Lung (tissue), 17 donors: ENCODE measurements at places on chromosomes 1 and 21. TPM values are rescaled to one million over a fixed set of nuclear protein-coding genes. Genes with fewer than 3 reads are reported as not detected.

DNA sequence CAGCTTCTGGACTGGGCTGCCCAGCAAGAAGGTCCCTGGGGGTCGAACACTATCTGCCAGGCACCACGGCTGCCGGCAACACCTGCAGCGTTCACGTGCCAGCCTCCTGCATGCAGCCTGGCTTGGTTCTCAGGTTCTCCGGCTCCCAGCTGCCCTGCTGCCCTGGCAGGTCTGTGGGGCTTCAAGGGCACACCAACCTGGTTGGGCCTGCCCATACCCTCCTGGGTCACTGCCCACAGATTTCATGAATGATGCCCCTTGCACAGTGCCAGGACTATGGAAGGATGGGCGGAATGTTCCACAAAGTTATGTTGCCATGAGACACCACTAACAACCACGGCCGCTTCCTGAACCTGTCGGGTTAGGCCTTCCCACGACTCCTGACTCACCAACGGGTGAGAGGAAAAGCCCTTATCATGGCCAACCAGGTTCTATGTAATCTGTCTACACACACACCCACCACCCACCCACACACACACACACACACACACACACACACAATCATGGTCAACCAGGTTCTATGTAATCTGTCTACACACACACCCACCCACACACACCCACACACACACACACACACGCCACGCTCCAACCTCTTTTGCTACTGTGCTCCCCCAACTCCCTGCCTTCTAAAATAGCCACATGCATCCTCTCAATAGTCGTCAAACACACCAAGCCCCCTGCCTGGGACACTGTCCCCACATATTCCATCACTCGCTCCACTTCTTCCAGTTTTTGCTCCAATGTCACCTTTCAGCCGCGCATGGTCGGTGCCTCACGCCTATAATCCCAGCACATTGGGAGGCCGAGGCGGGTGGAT is 32.2 kb downstream of the HSPG2 start:
- peak; percentile 41 for DNase-seq

DNA sequence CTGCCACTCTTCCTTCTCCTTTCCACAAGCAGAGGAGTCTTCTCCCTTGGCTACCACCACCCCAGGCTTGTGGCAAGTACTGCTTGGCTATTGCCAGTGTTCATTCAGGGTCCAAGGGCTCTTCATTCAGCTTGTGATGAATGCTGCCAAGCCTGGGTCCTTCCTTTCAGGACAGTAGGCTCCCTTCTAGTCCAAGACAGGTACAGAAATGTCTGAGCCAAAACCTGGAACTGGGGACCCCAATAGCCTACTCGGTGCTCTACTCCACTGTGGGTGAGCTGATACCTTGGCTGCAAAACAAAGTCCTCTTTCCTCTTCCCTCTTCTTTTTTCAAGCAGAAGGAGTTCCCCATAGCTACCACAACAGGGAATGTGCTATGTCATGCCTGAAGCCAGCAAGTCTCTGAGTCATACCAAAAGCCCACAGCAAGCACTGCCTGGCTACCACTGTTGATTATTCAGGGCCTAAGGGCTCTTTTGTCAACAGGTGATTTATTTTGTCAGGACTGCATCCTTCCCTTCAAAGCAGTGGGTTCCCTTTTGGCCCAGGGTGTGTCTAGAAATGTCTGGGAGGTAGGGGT is 268.9 kb downstream of the HHAT start:
- DNase-seq = no peak

GRCh38 chr1:65055747-65056146 is 89.4 kb upstream of the JAK1 start:
- no peak for DNase-seq

- no peak for DNase-seq
Observed at GRCh38 chr1:116489231-116489697, 81.6 kb downstream of the CD58 start.

GRCh38 chr1:48285525-48285924 is 63.0 kb downstream of the SLC5A9 start:
- no peak for DNase-seq

The OR2M3 gene
- total RNA-seq = not detected

The GSTM1 gene
- not detected for total RNA-seq

GRCh38 chr1:222061711-222062359 is 319.9 kb upstream of the DUSP10 start:
- no peak for DNase-seq

DNA sequence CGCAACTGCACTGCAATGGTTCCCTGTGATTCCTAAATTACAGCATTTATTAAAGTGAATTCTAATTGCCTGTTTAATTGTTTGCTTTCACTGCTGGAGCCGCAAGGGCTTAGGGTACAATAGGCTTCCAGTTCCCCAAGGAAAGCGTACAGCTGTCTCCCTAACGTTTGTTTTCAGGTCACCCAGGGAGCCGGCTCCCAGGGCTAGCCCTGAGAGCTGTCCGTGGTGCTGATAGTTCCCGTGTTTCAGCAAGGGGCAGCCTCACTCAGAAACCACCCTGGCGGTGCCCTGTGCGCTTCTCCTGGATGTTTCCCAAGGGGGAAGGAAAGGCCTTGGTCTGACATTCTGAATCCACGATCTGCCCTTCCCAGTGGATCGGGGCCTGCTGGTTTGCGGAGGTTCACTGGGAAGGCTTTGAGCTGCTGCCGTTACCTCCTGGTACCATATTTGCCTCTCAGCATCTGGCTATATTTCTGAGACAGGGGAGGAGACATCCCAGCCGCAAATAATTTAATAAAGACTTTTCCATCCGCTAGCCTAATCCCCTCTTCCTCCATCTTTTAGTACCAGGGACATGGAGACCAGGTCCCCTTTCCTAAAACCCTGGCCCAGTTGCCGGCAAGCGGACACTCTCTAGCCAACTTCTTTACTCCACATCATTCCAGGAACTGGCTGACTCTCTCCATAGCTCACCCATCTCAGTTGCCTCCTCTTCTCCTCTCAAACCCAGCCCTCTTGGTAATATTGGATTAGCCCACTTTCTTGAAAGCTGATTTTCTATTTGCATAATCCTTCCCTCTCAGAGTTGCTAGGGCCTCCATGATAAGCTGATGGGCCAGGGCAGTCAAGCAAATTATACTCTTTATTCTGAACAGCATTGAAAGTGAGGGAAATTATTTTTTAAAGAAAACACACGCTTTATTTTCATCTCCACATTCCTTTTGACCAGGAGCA is 149.0 kb downstream of the IGSF21 start:
- DNase-seq = peak; percentile 82

DNA sequence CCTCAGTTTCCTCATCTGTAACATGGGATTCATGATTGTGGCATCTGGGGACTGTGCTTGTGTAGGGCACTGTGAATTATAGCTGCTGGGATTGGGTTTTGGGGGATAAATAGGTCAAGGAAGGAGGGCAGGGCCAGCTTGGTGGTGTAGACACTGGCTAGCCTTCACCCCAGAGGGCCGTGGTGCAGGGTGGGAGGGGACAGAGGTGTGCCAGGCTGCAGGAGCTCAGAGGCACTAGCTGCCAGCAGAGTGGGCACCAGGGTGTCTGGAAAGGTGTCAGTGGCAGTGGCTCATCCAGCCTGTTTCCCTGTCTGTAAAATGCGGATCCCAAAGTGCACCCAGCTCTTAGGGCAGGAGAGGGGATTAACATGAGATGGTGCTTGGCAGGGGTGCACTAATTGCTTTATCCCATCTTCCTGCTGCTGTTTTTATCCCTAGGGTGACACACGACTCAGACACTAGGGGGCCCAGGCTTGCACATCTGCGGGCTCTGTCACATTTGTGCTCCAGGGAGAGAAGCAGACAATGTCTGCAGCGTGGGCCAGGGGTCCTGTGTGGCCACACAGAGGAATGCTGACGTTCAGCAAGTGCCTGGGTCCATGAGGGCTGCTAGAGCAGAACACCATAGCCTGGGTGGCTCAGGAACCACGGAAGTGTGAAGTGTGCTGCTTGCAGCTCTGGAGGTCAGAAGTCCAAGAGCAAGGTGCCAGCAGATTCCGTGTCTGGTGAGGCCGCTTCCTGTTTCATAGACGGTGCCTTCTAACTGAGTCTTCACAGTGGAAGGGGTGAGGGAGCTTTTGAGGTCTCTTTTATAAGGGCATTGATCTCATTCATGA is 19.3 kb downstream of the OBSCN start:
- no peak for DNase-seq

DNA sequence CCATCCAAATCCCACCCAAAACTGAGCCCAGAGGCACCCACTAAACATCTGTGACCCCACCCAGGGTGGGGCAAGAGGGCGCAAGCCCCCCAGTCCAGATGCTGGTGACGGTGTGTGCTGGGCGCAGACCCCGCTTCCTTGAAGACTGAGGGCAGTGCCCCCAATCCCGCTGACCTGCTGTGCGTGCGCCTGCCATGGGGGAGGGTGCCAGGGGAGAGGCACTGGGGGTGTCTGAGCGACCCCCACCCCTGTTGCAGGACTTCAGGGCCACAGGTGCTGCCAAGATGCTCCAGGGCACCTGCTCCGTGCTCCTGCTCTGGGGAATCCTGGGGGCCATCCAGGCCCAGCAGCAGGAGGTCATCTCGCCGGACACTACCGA is 13.3 kb downstream of the COL6A2 start:
- no peak for DNase-seq

The AIRE gene
- not detected for total RNA-seq

- DNase-seq = no peak
Observed at GRCh38 chr1:154764181-154764580, 105.9 kb downstream of the KCNN3 start.

The AGO4 gene
- 37.3 TPM for total RNA-seq

The HCN3 gene
- 2.2 TPM for total RNA-seq

The TNN gene
- 1.3 TPM for total RNA-seq

DNA sequence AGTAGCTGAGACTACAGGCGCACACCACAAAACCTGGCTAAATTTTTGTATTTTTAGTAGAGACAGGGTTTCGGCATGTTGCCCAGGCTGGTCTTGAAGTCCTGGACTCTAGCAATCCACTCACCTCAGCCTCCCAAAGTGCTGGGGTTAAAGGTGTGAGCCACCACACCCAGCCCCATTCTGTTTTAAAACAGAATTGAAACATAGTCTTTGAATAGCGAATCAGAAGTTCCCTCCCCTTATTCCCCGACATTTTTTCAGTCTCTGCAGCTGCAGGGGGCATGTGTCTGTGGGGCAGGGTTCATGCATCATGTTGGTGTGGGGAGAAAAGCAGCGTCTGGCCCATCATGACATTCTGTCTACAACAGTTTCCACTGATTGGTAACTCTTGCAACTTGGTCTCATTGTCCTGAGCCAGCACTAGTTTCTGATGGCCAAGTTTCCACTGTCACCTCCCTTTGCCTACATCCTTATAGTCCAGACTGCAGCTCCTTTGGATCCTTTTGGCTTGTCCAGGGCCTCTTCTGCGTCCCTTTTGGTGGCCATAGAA is 15.6 kb upstream of the HHAT start:
- peak; percentile 41 for DNase-seq

DNA sequence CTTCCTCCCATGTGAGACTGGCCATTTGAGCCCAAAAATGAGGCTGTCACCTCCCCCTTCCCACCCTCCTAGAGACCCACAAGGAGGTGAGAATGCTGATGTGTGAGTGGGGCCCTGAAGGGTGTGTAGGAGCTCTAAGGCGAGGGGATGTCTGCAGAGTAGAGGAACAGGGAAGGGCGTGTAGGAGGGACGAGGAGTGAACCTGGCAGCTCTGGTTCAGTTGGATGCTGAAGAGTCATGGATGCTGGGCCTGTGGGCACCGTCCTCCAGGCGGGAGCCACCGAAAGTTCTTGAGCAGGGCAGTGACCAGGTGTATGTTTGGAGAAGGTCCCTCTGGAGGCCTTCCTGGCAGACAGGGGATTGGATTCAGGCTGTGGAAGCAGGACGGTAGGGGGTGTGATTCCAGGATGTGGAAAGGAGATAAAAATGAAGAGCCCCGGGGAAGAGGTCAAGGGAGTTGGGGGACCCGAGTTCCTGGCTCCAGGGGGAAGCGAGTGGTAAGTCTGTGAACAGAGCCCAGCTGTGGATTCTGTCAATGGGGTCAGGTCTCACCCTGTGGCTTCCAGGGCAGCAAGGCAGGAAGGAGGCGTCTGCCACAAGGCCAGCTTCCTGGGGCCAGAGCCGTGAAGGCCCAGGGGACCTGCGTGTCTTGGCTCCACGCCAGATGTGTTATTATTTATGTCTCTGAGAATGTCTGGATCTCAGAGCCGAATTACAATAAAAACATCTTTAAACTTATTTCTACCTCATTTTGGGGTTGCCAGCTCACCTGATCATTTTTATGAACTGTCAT is 7.9 kb downstream of the SAMD11 start:
- DNase-seq = no peak

- DNase-seq = no peak
Observed at GRCh38 chr1:153560771-153561465, 4.7 kb downstream of the S100A2 start.

- DNase-seq = no peak
Observed at GRCh38 chr1:210696709-210697108, 368.0 kb downstream of the HHAT start.

- DNase-seq = no peak
Observed at GRCh38 chr21:45800339-45801080, 157.0 kb downstream of the PCBP3 start.

- no peak for DNase-seq
Observed at GRCh38 chr1:217141711-217142110, 418.5 kb upstream of the ESRRG start.

- DNase-seq = no peak
Observed at GRCh38 chr1:201826830-201827229, 2.1 kb upstream of the IPO9 start.

- no peak for DNase-seq
Observed at GRCh38 chr1:156136970-156137483, 16.4 kb upstream of the SEMA4A start.
